ENCODE measurements at places on chromosomes 11 and 22.

- ATAC-seq: no peak
Observed at GRCh38 chr11:133386262-133386661, 146.0 kb downstream of the OPCML start.

GRCh38 chr11:116072133-116072532 is 567.9 kb upstream of the CADM1 start:
- ATAC-seq: no peak

GRCh38 chr11:86681483-86681756 is 9.0 kb upstream of the ME3 start:
- no peak for ATAC-seq

DNA sequence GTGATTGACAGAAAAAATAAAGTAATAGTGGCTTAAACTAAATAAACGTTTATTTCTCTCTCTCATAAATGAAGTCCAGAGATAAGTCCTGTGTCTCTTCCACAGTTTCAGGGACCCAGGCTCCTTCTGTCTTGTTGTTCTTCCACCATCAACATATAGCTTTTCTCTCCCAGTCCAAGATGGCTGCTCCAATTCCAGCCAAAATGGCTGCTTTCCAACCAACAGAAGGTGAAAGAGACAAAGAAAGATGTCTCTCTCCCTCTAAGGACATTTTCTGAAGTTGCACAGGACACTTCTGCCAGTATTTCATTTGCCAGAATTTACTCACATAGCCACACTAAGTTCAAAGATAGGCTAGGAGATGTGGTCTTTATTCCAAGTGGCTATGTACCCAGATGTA is 9.4 kb upstream of the PLEKHB1 start:
- ATAC-seq: no peak

- ATAC-seq: no peak
Observed at GRCh38 chr11:126426820-126427749, 71.6 kb downstream of the ST3GAL4 start.

- no peak for ATAC-seq
Observed at GRCh38 chr22:25148149-25148691, 51.4 kb upstream of the CRYBB3 start.

DNA sequence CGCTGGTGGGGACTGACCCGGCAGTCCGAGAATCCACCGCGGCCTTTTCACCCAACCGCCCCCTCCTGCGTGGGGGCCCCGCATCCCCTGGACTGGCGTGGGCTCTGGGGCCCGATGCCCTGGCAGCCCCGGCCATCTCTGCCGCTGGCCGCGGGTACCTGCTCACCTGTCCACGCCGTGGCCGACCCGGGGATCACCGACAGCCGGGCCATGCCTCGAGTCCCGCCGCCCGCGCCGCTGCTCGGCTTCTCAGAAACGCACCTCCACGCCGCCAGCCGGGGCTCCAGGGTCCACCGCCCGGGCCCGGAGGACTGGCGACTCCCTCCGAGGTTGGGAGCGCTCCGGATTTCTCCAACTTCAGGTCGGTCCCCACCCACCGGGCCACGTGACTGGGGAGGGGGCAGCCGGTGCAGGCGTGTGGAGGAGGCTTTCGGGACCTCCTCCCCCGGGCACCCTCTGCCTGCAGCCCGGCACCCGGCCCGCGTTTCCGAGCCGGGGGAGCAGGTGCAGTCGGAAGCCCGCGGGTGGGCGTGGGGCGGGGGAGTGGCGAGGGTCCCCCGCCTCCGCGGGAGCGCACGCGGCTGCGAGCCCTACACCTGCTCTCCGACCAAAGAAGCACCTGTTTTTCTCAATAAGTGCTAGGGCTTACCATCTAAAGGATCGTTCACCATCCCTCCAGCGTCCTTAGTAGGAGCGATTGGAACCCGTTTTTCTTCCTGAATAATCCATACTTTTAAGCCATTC is 554 bp upstream of the NRIP3 start:
- ATAC-seq: no peak

DNA sequence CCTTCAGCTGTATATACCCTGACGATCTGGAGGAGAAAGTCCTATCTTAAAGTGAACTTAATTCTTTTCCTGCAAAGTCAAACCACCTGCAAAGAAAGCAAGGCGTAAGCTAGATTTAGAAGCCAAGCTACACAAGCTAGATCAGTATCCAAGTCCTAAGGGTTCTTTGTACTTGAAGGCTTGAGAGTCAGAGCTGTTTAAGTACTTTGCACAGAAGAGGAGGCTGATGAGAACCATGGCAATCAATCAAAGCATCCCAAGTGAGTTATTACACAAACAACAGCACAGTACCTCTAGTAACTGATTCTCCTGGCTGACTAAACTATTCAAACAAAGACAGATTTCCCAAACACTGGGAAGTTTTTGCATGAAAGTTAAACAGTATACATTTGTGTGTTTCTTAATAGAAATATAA is 1.9 kb downstream of the CDON start:
- ATAC-seq: no peak

GRCh38 chr11:68460741-68461574 is at the start of gene PPP6R3:
Gene PPP6R3 (plus strand): TSS chr11:68460752. CDS start chr11:68537665, 76,913 bp downstream.
- peak; percentile 16 for ATAC-seq

DNA sequence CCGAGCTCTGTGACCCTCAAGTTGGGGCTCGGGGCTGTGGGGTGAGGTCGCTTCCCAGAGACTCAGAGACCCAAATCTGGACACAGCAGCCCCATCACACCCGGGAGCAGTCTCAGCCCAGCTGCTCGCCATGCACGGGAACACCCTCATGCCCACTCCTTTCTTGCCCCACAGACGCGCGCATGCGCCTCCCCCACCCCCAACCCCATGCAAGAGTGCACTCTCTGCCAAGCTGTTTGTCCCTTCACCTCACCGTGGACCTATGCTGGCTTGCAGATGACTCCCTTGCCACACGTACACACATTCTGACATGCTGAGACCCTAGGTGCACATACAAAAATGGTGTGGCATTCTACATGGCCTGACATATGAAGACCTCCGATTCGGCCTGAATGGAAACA is 478 bp upstream of the CD248 start:
- no peak for ATAC-seq

DNA sequence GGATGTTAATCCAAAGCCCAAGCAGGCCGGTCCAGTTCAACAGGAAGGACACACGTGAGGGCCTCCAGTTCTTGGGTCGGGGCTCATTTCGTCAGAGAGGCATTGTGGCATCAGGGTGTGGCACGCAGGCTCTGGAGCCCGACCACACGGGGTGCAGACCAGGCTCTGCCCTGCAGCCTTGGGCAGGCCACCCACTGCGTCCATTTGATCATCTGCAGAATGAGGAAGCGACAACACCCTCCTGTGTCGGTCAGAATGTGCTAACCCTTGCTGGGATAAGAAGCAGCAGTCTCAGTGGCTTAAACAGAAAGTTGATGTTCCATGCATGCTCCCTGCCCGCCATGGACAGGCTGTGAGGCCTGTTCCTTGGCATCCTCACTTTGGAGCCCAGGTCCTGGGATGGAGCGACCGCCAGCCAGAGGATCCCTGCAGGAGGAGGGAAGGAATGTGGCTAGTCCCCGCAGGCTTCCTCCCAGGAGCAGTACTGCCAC is 10.8 kb downstream of the RIBC2 start:
- ATAC-seq: no peak

DNA sequence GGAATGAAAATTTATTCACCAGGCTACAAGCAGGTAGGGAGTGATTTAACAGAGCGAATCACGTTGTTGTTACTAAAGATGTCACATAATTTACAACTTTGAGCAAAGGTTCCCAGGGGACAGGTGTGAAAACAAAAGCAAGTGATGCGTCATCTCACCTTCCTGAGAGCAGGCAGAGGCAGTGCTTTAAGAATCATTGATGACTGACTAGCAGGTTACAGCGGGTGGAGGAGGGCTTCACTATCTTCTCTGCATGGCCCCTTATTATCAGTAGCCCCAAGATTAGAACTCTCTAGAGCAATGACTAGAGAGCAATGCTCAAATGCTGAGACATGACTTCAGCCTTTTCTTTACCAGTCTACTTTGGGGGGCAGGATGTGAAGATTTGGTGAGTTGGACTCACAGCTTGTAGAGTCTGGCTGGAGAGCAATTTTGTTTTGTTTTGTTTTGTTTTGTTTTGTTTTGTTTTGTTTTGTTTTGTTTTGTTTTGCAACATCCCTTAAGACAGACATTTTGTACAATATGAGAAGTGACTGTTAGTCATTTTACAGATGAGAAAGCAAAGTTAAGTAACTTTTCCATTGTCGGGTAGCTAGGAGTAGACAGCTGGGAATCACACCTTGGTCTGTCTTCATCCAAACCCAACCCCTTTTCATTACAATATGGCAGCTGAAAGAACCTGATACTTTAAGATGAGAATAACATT is 84.8 kb downstream of the SLC1A2 start:
- ATAC-seq: peak; percentile 15

GRCh38 chr11:93051186-93051585 is 81.7 kb downstream of the MTNR1B start:
- ATAC-seq: no peak

- no peak for ATAC-seq
Observed at GRCh38 chr22:37982938-37983859, 1.2 kb downstream of the SOX10 start.

- ATAC-seq: peak; percentile 89
Observed at GRCh38 chr11:96279018-96279895, 63.7 kb downstream of the MAML2 start.

- no peak for ATAC-seq
Observed at GRCh38 chr22:47810505-47811500, 1048.4 kb downstream of the TBC1D22A start.

- ATAC-seq: no peak
Observed at GRCh38 chr11:33689501-33689900, 11.1 kb downstream of the C11orf91 start.

DNA sequence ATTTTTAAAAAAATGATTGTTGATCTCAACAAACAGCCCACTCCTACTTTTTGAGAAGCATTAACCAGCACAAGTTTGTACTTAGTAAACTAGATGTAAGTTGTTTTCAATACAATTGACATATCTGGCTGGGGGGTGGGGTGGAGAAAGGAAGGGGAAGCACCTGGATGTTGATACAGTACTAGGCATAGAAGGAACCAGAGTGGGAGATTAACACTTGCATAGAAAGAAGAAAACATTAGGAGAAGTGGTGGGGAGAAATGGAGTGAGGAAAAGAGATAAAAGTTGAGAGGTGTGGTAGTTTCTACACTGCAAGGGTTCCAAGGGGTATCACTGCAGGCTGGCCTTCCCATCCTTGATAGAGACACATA is 10.6 kb upstream of the GAB2 start:
- ATAC-seq: no peak

GRCh38 chr11:7905549-7905948 is 25.5 kb downstream of the OR10A6 start:
- ATAC-seq: no peak

GRCh38 chr11:13261591-13262061 is 16.0 kb upstream of the BMAL1 start:
- ATAC-seq: no peak

DNA sequence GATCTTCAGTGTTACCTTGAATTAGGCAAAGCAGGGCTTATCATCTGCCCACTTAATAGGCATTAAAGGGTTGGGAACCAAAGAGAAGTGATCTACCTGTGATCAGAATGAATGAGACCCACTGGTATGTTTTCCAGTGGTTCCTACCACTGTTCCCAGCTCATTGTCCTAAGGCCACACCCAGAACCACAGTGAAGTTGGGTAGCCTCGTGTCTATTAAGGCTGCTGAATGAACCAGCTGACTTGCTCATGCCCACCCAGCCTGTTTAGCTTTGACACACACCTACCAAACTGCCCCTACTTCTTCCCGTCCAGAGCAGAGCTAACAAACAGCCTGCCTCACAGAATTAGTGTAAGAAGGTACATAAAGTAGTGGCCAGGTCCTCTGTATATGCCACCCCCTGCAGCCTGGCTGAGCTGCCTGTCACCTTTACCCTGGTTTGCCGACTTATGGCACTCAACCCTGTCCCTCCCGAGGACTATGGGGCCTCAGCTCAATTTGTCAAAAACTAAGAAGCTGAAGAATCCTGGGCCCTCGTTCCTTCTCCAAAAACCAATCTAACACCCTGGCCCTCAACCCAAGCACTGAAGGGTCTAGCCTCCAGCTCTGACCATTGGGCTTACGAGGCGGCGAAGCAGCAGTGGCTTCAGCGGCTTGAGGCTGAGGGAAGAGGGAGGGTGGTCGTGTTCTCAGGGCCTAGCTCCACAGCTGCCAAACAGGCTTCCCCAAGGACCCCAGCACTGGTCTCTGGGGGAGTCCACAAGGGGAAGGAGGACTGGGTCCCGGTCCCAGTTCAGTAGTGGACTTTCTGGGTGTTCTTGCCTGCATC is 9.8 kb downstream of the UCP2 start:
- ATAC-seq: no peak

DNA sequence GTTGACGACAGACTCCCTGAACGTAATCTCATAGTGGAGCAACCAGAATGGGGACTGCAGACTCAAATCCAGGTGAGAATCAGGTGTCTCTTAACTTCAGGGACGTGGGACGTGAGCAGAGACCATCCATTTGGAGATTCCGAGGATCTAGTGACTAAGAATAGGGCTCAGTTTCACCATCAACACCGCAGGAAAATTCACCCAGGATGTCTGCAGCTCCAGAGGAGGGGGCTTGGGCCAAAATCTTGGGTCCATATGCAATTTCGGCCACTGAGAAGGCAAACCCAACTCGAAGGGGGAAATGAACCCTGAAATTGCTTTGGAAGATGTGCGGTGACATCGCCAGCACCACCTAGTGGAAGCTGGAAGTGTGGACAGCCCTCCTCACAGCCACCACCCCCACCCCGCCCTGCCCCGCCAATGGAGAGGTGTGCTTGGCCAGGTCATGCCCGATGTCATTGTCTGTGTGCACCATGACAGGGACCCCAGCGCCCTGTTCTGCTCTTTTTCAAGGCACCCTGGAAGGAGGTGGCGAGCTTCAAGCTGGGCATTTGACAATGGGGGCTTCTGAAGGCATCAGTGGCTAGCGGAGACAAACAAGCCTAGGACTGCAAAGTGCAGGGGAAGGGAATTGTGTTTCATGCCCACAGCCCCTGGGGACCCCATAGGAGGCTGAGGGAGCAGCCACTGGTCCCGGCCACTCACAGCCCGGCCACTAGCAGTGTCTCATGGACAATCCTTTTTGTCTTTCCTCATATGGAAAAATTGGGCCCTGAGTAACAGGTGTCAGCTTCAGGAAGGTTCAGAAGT is 24.8 kb downstream of the APOL1 start:
- peak; percentile 81 for ATAC-seq

- ATAC-seq: no peak
Observed at GRCh38 chr22:49084206-49084605, 743.5 kb downstream of the BRD1 start.

DNA sequence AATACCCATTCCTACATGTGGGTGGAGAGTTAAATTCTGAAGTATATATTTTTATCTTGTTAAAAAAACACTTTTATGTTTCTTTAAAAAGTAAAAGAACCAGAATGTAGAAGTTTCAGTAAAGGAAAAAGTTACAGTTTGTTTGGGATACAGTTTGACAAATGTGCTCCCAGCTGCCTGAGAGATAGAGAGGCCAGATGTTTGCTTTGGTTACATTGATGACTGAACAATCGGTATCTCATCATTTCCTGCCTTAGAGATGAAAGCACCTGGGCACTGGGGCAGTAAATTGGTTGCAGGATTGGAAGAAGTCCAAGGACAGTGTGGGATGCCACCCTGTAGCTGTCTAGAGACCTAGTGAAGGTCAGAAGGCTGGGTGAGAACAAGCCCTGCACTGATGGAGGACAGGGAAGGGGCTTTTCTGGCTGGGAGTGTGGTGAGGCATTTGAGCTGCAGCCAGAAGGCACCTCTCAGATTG is 16.6 kb downstream of the MED15 start:
- peak; percentile 11 for ATAC-seq

Measured in activated CD4-positive, CD25-positive, alpha-beta regulatory T cell treated with anti-CD3 and anti-CD28 coated beads, Interleukin-2, amount 50 U/mL, for 24 hours (primary cell).